ENCODE measurements at places on chromosomes 13 and 19.

GRCh38 chr19:8569066-8569771 lies 8.0 kb downstream of the MYO1F start:
- DNase-seq: peak; percentile 49

DNA sequence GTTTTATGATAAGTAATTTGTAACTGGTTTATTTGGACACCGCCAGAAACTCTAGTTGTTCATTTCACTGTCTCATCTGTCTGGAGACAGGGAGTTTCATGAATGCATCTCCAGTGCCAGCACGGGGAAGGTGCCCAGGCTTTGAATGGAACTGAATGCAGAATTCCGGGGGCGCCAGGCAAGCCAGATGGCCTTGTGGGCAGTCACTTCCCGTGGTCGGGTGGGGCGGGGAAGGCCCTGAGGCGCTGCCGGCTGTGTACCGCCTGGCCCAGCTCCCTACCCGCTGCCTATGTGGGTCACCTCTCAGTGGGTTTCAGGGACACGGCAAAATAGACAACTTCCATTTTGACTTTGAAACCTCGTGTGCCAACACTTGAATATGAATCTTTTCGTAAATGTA lies 28.8 kb upstream of the MCF2L start:
- no peak for DNase-seq

GRCh38 chr19:15022752-15023151 lies 26.5 kb upstream of the CASP14 start:
- DNase-seq: no peak

DNA sequence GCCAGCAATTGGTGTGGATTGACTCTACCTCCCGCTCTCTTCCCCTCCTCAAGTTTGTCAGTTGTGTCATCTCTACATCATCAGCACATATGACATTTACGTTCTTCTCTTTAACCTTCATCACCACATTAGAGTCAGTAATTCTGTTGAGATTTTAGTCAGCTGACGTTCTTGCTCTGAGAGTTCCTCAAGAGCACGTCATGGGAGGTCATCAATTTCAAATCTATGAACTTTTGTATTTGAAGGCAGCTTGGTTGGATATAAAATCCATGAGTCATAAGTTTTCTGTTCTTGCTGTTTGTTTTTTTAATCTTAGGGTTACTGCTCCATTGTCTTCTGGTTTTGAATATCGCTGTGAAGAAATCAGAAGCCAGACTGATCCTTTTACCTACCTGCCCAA lies 21.8 kb upstream of the ARGLU1 start:
- no peak for DNase-seq

GRCh38 chr19:8096071-8096470 lies 43.5 kb downstream of the CCL25 start:
- no peak for DNase-seq

DNA sequence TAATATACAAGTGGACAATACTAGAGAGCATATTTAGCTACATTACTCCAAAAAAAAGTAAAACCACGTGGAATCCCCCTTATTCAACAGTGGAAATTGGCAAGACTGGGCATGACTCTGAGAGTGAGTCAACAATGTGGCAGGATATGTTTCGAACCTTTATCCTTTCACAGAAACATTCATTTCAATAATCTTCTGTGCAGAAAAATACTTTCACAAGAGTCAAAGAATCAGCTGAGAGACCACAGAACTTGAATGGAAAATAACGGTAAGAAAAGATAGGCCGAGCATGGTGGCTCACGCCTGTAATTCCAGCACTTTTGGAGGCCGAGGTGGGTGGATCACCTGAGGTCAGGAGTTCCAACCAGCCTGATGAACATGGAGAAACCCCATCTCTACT lies 25.1 kb upstream of the CD70 start:
- DNase-seq: no peak

GRCh38 chr13:32409561-32410421 lies 18.1 kb downstream of the N4BP2L1 start:
- DNase-seq: no peak

DNA sequence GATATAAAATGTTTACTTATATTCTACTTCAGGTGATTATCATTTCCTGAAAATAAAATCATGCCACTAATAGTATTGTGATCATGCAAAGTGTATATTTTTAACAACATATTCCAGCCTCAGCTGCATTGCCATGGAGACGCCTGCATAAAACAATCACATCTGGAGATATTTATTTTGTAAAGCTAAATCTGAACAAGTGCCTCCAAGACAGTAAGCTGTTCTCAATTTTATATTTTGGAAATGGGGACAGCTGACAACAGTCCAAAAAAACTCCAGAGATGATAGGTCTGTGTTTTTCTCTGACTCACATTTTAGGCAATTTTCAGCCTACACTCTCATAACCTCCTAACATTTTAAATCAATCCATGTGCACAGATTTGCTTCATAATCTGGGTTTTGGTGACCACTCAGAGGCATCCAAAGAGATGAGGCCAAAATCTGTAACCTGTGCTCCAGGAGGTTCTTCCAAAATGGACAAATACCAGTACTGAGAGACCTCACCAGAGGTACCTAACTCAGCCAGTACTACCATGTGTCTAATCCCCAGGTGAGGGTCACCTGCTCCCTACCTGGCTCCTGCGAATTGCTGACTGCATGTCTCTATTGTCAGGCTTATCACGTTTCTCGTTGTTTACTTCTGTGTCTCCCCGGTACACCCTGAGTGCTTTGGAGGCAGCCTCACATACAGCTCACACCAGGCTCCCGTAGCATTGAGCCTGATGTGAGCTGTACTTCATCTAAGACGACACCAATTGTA lies 62.7 kb downstream of the COL4A1 start:
- no peak for DNase-seq

DNA sequence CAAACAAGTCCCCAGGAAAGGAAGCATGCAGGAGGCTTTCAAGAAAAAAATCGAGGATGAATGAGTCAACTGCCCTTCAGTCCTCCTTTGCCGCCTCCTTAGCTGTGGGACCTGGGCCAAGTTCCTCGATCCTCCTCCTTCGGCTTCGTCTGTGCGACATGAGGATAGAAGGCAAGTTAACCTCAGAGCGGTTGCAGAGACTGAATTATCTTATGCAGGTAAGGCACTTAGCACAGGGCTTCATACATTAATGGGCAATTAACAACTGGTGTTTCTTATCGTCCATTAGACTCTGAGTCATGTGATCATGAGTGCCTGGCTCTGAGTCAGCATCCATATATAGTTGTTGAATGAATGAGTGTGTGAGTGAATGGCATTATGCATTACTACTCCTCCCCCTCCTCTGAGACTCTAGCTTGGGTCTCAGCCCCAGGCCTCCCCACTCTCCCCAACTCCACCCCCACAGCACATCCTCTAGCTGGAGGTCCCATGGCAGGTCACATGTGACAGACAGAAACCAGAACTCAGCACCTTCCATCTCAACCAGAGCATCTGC lies 1.6 kb upstream of the TTC9B start:
- DNase-seq: no peak

DNA sequence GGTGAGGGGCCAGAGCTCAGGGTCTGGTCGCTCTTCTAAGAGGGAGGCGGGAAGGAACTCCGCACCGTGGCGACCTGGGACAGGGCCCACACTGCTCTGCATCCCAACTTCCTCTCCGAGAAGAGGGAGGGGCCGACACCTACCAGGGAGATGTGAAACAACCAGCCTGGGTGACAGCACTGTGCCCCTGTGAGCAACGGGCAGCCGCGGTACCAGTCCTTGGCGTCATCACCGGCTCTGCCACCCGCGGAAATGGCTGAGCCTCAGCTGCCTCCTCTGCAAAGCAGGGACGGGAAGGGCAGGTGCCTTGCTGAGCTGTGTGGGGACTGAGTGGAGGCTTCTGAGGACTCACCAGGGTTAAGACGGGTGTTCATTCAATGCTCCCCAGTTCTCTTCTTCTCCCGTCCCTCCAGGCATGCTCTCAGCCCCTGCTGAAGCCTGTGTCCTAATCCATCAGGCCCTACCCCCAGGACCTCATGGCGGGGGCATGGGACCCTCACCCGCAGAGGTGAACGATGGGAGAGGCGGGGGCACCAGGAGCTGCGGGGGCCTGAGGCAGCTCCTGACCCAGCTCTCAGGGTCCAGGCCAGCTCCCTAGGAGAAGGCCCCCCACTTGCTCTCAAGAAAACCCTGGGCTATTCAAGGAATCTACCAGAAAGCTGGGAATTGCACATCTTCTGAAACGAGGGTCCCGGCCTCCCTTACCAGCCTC lies 9.3 kb downstream of the ZNF787 start:
- no peak for DNase-seq

- no peak for DNase-seq
These were observed 41.9 kb upstream of the RAP2A start for GRCh38 chr13:97392020-97392419.

DNA sequence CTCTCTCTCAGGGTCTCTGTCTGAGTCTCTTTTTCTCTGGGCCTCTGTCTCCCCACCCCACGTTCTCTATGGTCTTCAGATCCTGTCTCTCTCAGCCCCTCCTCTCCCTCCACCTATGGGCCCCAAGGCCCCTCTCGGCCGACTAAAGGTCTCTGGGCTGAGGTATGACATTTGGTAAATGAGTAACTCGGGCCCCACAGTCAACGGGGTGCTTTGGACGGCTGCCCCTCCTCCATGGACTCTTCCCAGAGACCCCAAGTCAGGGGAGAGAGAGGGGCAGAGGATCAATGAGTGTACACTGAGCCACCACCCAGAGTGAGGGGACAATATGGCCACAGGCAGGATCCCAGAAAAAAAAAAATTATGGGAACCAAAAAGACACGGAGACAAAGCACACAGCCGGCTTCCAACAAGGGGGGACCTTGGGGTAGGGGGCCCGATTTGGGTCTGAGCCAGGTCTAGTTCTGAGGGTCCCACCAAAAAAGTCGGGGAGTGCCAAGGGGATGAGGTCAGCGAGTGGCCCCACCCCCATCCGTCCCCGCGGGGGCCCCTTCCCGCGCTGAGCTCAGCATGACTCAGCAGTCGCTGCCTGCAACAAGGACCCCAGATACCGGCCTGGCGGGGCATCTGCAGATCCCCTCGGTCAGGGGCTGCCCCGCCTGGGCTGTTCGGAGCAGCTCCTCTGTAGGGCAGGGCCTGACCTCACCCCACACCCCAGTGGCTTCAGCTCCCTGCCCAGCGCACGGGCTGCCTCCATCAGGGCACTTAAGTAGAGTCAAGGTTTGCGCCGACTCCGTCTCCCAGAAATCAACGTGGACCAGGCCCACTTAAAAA lies 1.5 kb upstream of the FTL start:
- DNase-seq: peak; percentile 55

DNA sequence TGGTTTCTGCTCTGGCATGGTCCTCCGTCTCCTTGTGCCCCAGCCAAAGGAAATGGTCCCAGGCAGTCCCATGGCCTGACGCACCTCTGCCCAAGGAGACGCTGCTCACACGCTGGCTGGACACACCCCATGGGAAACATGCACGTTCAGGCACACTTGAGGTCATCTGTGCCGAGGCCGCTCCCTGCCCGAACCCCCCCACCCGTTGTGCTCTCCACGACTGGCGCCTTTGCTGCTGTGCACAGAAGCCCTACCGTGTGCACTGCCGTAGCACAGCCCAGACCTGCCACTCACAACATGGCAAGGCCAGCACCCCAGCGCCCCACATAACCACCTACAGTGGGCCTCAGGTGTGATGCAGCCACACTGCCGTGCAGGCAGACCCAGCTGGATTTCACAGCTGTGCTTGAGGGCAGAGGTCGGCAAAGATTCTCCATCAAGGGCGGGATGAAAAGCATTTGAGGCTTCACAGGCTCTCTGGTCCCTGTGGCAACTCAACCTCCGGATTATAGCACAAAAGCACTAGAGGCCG lies 65.7 kb downstream of the SPACA7 start:
- no peak for DNase-seq

- DNase-seq: no peak
These were observed 68.7 kb upstream of the CACNA1A start for GRCh38 chr19:13574933-13575332.

DNA sequence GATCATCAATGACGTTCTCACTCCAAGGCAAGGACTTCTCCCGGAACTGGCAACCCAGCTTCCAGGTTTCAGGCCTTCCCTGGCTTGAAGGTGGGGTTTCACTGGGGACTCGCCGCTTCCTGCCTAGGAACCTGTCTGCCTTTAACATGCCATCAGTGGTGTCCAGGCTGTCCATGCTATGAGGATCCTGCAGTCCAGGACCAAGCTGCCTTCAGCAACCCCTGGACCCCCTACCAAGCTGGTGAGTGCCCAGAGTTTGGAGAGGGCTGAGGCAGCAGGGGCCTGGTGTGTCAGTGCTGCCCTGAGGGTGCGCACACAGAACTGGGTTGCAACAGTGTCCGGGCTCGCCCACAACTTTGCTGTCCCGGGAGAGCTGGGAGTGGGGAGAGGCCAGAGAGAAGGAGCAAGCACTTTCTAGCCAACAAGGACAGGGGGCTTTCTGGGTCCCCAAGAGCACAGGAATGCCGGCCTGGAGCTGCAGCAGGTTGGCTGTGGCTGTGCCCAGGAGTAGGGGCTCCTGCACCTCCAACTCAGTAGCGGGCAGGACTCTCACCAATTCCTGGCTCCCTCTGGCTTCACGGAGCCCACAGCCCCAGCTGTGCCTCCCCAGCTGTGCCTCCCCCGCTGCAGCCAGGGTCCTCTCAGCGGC lies 1563.2 kb upstream of the MIR17HG start:
- no peak for DNase-seq

DNA sequence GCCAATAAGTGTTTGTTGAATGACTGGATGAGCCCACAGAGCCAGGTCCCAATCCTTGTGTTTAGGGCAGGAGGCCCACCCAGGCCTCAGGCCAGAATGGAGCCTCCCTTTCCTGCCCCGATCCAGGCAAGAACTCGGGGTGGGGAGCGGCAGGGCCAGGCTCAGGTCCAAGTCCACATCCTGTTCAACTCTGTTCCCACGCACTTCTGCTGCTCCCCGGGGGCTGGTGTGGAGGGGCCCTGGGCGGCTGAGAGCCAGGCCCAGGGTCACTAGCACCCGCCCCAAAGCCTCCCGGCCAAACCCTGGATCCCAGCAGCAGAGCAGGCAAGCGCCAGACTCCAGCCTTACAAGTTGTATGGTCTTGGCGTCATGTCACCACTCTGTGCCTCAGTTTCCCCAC lies 8.0 kb downstream of the ANGPTL8 start:
- DNase-seq: no peak

DNA sequence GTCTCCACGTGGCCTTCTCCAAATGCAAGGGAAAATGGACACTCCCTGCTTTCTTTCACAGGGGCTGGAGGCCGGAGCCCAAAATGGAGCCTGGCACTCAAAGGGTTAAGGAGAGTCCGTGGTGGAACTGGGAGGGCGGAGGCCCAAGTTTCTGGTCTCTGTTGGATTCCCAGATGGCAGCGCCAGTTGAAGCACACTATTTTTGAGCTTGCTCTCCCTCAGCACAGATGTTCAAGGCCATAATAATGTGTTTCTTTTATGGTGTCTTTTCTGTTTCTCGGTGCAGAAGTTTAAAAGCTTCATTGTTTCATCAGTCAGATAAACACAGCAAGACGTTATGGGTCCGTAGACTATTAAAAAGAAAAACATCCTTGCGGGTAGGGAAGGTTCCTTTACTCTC lies 67.6 kb downstream of the TNFRSF19 start:
- DNase-seq: no peak

All from activated T-helper 9 cell treated with anti-CD3 and anti-CD28 coated beads, Interleukin-2, amount 50 U/mL, for 16 hours (primary cell).